Fibroblast of lung (primary cell): ENCODE measurements at places on chromosomes 12 and 14. TPM values are rescaled to one million over a fixed set of nuclear protein-coding genes. Genes with fewer than 3 reads are reported as not detected.

The ADAM20 gene
- 0.51 and 1.2 TPM in 2 replicates for total RNA-seq

The PTPRO gene
- total RNA-seq, result 0.26 and 0.33 TPM in 2 replicates

The FRMD6 gene
- 157 and 200 TPM in 2 replicates for total RNA-seq

The IAPP gene
- not detected in 2 replicates for total RNA-seq

The TC2N gene
- total RNA-seq, result 0.26 and 0.83 TPM in 2 replicates

The LPAR5 gene
- not detected in 2 replicates for total RNA-seq

The TMEM119 gene
- 132 and 358 TPM in 2 replicates for total RNA-seq

The KLRC2 gene
- not detected in 2 replicates for total RNA-seq

The GPX2 gene
- total RNA-seq, result not detected in 2 replicates
